Stimulated activated CD4-positive, alpha-beta T cell treated with anti-CD3 and anti-CD28 coated beads, TNF-alpha, amount 100 ng/mL, for 24 hours (primary cell): ENCODE measurements at places on chromosomes 5 and 9.

DNA sequence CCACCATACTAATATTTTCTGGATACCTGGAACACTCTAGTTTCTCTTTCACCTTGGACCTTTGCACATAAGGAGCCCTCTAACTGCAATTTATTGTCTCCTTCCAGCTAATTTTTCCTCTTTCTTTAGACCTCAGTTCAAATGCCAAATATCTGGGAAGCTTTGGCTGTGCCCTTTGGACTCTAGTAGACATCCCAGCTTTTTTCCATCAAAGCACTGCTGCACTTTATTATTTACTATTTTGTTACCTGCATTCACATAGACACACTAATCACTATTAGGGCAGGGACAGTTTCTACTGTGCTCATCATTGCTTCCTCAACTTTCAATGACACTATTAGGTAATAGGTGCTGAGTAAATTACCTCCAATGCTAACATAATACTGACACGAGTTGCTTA is 2.1 kb downstream of the RIGI start:
- DNase-seq, result no peak

GRCh38 chr5:157286761-157287211 is 20.9 kb downstream of the CYFIP2 start:
- no peak for DNase-seq

DNA sequence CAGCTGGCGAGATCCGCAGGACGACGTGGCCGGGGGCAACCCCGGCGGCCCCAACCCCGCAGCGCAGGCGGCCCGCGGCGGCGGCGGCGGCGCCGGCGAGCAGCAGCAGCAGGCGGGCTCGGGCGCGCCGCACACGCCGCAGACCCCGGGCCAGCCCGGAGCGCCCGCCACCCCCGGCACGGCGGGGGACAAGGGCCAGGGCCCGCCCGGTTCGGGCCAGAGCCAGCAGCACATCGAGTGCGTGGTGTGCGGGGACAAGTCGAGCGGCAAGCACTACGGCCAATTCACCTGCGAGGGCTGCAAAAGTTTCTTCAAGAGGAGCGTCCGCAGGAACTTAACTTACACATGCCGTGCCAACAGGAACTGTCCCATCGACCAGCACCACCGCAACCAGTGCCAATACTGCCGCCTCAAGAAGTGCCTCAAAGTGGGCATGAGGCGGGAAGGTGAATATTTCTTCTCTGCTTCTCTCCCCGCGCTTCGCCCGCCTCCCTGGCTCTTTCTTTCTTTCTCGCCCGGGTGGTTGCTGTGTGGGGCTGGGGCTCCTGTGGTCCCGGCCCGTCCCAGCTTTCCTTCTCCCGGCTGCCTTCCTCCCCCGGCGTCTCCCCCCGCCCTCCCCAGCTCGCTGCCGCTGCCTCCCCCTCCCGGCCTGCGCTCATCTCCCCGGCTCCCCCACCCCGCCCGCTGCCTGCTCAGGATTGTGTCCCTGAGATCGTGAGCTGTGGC is 2.2 kb downstream of the NR2F1 start:
- DNase-seq, result no peak

DNA sequence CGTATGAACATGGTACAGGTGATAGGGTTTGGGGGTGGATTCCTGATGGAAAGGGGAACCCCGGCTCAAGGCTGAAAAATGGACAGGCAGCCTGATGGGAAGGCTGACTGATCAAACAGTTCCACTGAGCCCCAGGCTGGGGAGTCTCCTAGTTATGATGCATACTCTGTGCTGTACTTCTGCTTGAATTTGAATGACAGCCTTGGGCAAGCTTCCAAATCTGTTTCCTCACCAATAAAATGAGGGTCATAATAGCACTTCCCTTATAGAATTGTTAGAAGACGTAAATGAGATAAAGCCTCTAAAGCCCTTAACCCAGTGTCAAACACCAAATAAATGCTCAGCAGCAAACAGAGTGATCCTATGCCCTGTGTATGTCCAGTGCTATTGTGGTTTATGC is 478.5 kb upstream of the DMAC1 start:
- no peak for DNase-seq

DNA sequence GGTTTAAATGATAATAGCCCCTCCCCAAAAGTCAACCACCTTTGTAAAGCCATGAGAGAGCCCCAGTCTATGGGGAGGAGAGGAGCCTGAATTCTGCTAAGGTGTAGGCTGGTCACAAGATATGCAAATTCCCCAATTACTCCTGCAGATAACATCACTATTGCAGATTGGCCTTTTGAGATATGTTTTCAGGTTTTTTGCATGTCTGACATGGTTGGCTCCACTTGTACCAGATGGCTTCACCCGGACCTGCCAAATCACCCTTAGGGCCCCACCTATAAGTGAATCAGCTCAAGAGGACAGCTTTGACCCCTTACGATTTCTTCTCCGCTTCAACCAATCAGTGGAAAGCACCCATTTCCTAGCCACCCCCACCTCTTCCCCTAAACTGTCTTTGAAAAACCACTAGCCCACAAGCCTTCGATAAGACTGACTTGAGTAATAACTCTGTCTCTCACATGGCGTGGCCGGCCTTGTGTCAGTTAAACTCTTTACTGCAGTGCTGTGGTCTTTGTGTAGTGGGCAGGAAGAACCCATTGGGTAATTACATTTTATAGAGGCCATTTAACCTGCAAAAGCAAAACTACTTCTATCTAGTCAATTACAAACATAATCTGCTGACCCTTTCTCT is 69.7 kb downstream of the PRLR start:
- no peak for DNase-seq

DNA sequence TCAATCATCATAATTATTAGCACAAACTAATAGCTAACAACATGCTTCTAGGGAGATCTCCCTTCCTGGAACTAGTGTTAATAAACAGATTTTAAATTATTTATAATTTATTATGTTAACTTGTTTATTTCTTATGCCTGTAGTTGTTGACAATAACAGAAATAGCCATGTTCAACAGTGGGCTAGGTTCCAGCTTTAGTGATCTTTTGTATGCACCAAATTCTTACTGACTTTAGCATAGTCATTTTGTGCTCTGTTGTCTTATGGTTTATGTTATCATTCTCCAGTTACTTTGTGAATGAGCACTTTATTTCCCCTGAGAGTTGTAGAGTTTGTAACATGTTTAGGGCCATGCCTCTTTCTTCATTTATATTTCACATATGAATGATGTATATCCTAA is 70.6 kb downstream of the TMEM252 start:
- no peak for DNase-seq

DNA sequence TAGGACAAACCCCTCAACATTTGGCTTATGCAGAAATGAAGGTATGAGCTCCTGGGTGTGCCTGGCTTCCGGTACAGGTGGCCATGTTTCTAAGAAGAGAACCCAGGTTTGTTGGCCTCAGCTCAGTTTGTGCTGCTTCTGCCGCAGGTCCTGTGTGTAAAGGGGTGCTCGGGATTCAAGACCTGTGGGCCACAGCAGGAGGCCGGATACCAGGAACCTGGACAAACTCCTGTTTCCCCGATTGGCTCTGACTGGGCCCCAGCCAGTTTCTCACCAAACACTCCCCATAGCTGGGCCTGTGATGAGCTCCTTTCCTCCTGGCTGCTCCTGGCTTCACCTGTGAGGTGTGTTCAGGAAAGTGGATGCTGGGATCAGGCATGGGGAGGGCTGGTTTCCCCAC is 271.2 kb upstream of the IRX2 start:
- no peak for DNase-seq

DNA sequence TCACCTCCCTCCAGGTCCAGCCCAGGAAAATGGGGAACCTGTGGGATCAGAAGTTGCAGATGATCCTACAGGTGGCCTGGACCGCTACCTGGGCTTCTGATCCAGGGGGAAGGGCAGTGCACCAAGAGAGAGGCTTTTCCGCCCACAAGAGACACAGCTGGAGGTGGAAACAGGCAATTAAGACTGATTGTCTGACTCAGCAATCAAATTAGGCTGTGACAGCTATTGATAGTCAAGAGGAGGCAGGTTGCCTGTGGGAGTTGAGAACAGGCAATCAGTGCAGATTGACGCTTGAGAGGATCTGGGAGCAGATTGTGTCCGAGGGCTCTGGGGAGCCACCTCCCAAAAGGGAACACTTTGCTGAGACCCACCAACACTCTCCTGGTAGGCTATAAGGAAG is 71.1 kb upstream of the SLC44A1 start:
- no peak for DNase-seq

- no peak for DNase-seq
Measured at GRCh38 chr9:137956688-137957385, 79.3 kb downstream of the CACNA1B start.

DNA sequence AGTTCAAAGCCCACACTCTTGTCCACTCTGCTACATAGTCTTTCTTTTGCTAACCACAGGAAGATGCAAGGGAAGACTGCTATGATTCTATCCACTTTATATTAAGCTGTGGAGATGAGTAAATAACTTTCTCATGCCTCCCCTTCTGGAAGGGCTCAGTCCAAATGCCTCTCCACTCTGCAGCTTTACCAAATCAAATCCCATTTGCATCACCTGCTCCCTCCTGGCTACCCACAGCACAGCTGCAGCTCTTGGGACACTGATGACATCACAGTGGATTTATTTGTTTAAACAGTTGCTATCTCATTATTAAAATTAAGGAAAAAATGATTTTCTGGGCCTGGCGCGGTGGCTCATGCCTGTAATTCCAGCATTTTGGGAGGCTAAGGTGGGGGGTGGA is 1544.9 kb upstream of the WWC1 start:
- no peak for DNase-seq

- no peak for DNase-seq
Measured at GRCh38 chr5:43514471-43514815, 505 bp downstream of the C5orf34 start.

GRCh38 chr5:76821136-76821535 is 2.3 kb downstream of the F2RL1 start:
- DNase-seq, result no peak

DNA sequence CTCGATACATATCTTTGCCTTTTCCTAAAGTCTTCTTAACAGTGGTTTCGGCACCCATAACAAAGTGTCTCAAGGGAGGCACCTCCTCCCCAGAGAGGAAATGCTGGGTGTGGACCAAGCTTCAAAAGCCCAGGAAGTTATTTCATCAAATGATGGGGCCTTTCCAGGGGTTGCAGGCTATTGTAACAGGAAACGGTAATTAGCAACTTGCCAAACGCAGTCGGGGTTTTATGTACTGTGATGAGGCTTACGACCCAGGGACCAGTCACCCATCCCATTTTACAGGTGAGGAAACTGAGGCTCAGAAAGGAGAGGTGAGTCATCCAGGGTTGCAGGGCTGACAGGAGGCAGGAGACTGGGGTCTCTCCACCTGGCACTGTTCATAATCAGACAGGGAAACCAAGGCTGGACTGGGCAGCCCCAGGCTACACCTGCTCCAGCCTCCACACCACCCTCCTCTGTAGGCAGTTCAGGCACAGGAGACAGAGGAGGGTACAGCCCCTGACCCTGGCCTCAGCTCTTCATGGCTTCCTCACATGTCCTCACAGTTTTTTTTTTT is 30.0 kb upstream of the SUSD3 start:
- DNase-seq, result peak; percentile 33

GRCh38 chr9:127899128-127899943 is at the start of gene ST6GALNAC6:
TSS of gene ST6GALNAC6 (minus strand) at chr9:127899603. CDS start at chr9:127897981, 1,622 bp downstream.
- peak; percentile 32 for DNase-seq
